ENCODE measurements at places on chromosomes 3 and 15.

DNA sequence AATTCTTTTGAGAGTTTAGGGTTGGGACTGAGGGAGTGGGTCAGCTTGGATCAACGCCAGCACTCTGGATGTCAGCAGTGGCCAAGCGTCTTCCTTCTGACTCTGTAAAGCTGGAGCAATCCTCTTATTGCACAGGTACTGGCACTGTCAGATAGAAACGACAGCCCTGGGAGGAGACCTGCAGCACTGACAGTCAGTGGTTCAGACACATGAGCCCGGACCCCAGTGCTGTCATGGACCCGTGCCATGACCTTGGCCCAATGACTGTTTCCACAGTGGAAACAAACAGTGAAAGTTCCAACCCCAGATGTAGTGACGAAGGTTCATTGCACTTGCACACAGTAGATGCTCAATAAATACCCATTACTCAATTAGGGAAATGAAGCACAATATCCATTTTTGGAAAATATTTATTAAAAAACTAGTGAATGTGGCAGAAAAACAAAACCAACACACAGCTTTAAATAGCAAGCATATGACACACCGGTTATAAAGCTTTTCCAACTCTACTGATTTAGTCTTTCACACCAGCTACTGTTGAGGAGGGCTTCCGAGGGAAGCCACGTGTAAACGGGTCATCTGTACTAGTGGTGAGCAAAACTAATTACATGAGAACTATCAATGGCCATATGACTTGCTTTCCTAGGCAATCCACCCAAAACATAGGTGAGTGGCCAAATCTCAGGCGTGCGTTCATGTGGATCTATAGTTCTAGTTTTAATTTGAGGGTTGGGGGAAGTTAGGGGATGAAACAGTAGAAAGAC is 22.1 kb downstream of the SIAH2 start:
- H3K27me3 ChIP-seq = no peaks in the 10 kb centered on the region
- peaks cover 36% of the 10 kb centered on the region for H3K4me1 ChIP-seq
- peaks cover 26% of the 10 kb centered on the region for H3K36me3 ChIP-seq
- no peak overlapping the region for H3K27ac ChIP-seq
- no peak for DNase-seq

DNA sequence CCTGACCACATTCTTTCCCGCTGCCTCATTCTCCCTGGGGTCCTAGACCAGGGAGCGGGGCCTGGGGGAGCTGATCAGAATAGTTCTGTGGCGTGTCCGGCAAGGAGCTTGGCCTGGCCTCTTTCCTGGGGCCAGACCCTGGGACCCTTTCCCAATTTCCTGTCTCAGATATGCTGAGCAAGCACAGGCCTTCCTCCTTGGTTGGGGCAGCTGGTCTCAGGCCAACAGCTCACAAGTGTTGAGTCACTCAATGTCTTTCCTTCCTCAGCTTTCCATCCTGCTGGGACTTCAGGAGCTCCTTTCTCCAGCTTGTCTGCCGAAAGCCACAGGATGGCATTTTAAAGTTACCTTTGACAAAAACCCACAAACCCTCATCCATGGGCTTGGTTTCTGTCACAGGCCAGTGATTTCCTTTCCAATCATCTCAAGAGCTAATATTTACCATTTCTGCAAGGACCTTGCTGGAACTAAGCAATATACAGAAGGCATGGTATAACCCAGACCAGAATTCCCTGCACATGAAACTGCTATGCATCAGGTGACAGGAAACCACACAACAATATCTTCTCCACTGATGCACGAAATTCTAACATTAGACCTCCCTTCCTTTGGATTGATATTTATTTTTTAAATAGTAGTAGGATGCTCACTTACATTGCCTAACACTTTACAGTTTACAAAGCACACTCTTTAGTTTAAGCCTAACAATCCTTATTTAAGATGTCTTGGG is 19.5 kb upstream of the TIMP4 start:
- H3K4me3 ChIP-seq = no peak overlapping the region
- no peak overlapping the region for H3K27ac ChIP-seq
- DNase-seq = peak; percentile 80

DNA sequence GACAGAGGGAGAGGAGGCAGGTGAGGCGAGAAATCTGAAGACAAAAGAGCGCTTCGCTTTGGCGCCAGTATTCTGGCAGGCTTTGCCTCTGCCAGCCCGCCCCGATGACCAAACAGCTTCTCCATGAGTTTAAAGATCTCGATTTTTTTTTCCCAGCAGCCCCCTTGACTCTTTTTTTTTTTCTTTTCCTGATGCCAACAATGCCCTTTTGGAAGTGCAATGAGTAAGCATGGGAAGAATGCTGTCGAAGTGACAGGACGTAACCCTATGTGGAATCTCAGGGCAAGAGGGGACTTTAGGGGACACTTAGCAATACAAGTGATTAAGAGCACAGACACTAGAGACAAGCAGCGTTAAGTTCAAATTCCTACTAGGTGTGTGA is 211.7 kb downstream of the FGF12 start:
- no peak overlapping the region for H3K4me3 ChIP-seq
- no peak overlapping the region for H3K27ac ChIP-seq
- DNase-seq = no peak

DNA sequence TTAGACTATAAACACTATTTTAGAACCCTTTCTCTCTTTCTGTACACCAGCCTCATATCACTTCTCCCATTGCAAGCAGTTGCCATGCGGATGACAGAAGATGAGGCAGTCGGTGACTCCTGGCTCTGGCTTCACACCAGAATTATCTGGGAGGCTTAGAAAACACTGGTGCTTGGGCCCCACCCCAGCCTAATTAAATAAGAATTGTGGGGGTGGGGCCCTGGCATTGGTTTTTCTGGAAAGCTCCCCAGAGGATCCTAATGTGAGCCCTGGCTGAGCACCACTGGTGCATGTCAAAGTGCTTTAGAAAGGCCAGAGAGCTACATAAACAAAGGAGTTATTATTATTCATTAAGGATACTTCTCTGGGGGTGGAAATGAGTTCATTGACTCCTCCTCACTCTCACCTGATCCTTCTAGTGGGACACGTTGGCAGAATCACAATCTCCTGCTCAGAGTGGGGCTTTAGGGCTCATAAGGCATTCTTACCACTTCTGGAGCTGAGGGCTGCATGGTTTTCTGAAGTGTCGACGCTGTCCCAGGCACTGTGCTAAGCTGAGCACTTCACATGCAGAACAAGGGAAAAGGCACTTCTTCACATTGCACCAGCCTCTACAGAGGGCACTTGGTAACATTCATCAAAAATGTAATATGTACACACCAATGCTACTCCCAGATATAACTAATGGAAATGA is 188.5 kb upstream of the TLE3 start:
- no peaks in the 10 kb centered on the region for H3K36me3 ChIP-seq
- H3K4me3 ChIP-seq = no peak overlapping the region
- H3K27ac ChIP-seq = no peak overlapping the region
- DNase-seq = no peak
- H3K27me3 ChIP-seq = no peaks in the 10 kb centered on the region

DNA sequence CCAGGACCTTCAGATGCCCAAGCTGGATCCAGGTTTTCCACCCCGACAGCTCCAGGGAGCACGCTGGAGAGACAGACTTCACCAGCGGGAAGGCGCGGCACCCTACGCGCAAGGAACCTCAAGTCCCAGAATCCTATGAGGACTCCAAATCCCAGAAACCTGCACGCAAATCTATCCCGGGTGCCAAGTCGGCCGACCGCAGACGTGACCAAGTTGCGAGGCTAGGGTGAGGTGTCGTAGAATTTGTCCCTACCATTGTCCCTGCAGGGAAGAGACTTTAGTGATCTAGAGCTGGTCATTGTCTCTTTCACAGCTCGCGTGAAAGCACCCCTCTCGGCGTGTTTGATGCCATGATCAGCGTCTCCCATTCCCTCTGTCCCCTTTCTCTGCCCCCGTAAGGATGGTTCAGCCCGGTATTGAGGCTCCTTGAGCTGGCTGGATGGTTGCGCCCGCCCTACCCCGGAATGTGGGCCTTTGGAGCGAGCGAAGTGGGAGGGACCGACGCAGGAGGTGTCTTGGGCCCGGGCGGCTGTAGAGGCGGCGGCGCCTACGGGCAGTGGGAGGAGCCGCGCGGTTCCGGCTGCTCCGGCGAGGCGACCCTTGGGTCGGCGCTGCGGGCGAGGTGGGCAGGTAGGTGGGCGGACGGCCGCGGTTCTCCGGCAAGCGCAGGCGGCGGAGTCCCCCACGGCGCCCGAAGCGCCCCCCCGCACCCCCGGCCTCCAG is at the start of gene PRKCI:
PRKCI (plus strand) TSS at position 501 of the 723 bp plus-strand sequence. CDS start 246 bp downstream, outside the sequence.
- DNase-seq = peak; percentile 98
- no peaks in the 10 kb centered on the region for H3K27me3 ChIP-seq
- peak within 1 kb of the TSS; percentile 99 for H3K27ac ChIP-seq
- peaks cover 24% of the 10 kb centered on the region for H3K4me1 ChIP-seq
- H3K36me3 ChIP-seq = no peaks in the 10 kb centered on the region

DNA sequence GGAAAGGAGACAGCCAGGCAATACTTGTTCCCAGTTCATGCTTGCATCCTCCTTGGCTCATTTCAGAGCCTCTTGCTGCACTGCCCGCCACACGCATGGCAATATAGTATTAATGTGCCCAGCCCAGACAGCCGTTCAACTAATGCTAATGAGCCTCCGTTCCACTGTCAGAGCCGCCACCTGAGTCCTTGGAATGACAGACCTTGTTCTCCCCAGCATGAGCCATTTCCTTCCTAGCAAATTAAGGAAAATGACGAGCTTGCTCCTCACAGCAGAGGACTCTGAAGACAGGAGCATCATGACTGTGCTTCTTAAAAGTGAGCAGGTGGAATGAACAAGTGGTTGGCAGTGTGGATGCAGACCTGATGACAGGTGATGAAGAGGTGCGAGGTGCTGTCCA is 10.8 kb upstream of the LRRC15 start:
- H3K4me3 ChIP-seq = no peak overlapping the region
- no peaks in the 10 kb centered on the region for H3K4me1 ChIP-seq
- H3K27ac ChIP-seq = no peak overlapping the region
- DNase-seq = no peak
- H3K27me3 ChIP-seq = peaks cover 54% of the 10 kb centered on the region

DNA sequence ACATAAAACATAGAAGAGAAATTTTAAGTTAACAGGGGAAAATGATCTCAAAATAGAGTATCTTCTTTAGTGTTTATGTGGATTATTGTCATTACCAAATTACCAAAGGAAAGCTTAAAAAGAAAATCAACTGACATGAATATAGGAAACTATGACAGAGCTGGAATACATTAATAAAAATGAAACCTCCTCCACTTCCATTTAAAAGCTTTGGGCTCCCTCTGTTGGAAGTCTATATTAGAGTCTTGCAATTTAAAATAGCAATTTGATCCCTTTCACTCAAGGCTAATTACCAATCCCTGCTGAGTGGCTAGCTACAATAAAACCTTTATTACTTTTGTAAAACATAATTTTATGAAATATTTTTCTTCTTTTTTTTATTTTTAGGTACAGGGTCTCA is 61.4 kb upstream of the IMPG2 start:
- H3K36me3 ChIP-seq = peaks cover 7% of the 10 kb centered on the region
- H3K27ac ChIP-seq = no peak overlapping the region
- H3K4me1 ChIP-seq = no peaks in the 10 kb centered on the region
- H3K27me3 ChIP-seq = no peaks in the 10 kb centered on the region
- DNase-seq = peak; percentile 51

- no peaks in the 10 kb centered on the region for H3K36me3 ChIP-seq
- no peaks in the 10 kb centered on the region for H3K4me1 ChIP-seq
- H3K27ac ChIP-seq = no peak overlapping the region
- no peaks in the 10 kb centered on the region for H3K27me3 ChIP-seq
- DNase-seq = no peak
- no peak overlapping the region for H3K4me3 ChIP-seq
These were observed 191.6 kb upstream of the MRPL3 start for GRCh38 chr3:131694376-131694775.

DNA sequence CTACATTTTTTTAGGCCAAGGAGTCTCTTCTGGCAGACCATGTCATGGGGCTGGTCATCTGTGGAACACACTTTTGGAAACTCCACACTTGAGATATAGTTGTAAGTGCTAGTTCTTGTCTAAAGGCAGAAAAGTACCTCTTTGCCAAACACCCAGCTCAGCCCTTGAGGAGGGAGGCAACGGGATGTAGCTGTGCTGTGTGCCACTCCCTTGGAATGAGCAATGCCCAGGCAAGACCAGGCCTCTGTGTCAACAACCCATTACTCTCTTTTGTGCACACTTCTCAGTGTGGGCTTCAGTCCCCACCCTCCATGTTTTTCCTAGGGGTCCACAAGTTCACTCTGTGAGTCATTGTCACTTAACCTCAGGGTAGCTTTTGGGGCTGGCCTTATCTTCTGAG is 528.3 kb upstream of the CFAP20DC start:
- no peak for DNase-seq
- H3K27me3 ChIP-seq = no peaks in the 10 kb centered on the region
- H3K36me3 ChIP-seq = no peaks in the 10 kb centered on the region
- peaks cover 28% of the 10 kb centered on the region for H3K4me1 ChIP-seq
- H3K4me3 ChIP-seq = no peak overlapping the region

DNA sequence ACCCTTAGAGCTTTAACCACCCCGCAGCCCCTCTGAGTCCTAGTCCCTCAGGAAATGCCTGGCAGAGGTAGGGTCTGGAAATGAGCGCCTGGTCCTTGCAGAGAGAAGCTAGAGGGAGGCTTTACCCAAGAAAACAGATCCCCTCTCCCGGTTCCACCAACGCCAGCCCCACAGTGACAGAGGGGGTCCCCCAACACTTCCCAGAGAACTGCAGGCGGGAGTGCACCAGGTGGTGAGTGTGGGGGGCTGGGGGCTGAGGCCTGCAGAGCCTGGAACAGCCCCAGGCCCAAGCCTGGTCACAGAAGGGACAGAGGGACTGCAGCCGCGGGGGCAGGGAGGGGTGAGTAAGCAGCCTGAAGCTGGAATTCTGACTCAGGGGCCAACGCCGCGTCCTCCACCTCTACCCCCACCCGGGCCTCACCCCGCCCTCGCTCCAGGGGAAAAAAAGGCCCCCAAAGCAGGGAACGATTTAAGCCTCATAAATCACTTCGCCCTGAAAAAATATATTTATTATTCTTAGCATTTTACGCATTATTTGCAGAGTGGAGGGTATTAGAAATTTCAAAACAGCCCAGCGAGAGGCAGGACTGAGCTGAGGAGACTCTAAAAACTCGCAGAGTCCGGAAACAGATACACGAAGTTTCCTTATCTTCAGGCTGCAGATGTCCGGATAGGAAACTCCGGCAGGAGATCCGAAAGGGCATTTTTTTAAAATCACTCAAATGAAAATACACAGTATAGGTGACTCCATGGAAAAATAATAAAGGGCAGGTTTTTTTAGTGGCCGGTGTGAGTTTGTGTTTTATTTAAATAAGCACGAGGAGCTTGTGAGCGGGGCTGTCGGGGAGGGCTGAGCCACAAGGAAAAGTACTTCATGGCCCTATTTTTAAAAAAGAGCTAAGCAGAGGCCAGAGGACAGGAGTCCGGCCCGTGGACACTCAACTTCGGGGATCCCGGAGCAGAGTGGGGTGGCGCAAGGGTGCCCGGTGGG is 10.0 kb downstream of the GATA2 start:
- H3K4me1 ChIP-seq = peaks cover 4% of the 10 kb centered on the region
- no peak for DNase-seq
- no peaks in the 10 kb centered on the region for H3K36me3 ChIP-seq
- no peak overlapping the region for H3K4me3 ChIP-seq

- H3K4me3 ChIP-seq = no peak overlapping the region
- H3K36me3 ChIP-seq = no peaks in the 10 kb centered on the region
- peaks cover 14% of the 10 kb centered on the region for H3K4me1 ChIP-seq
These were observed 727.7 kb downstream of the NTRK3 start for GRCh38 chr15:87528873-87529272.

GRCh38 chr3:2945121-2945520 is 165.1 kb downstream of the IL5RA start:
- H3K4me1 ChIP-seq = no peaks in the 10 kb centered on the region
- no peak overlapping the region for H3K27ac ChIP-seq
- no peaks in the 10 kb centered on the region for H3K36me3 ChIP-seq
- DNase-seq = no peak
- peaks cover 89% of the 10 kb centered on the region for H3K27me3 ChIP-seq

Data from MCF 10A (cell line).